Stimulated activated CD8-positive, alpha-beta memory T cell treated with anti-CD3 and anti-CD28 coated beads, Interleukin-7, amount 100 ng/mL, for 24 hours (primary cell): ENCODE measurements at places on chromosomes 1 and 21.

DNA sequence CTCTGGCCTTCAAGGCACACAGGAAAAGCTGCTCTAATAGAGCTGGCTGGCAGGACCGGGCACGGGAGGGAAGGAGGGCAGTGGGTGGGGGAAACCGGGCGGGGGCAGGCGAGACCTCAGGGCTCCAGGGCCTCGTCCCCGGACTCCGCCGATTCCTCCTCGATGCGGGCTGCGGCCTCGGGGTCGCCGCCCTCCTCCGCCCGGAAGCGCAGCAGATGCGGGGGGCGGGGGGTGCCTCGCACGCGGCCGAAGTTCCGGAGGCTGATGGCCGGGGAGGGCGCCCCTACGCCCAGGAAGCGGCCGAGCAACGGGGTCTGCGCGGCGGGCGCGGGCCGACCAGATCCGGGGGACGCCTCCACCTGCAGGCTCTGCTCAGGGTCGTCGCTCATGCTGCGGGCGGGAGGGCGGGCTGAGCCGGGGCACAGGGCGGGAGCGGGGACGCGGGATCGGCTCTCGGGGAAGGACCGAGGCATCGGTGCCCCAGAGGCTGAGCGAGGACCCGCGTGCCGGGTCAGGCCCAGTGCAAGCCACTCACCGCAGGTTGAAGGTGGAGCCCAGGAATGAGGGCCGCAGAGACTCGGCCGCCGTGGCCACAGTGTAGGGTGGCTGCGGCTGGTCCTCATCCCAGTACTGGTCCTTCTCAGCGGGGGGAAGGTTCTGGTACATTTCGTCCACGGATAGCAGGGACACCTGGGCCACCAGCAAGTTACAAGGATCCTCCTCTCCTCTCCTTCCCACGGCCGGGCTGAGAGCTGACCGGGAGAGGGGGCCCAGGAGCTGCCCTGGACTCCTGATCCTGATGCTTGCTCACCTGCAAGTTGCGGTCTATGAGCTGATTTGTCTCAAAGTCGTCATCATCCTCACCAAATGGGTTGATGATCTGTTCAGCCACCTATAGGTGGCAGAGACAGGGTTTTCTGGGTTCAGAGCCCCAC lies 3.6 kb downstream of the BEST4 start:
- DNase-seq: no peak

- no peak for DNase-seq
Observed at GRCh38 chr1:94329986-94330385, 88.2 kb upstream of the ABCD3 start.

DNA sequence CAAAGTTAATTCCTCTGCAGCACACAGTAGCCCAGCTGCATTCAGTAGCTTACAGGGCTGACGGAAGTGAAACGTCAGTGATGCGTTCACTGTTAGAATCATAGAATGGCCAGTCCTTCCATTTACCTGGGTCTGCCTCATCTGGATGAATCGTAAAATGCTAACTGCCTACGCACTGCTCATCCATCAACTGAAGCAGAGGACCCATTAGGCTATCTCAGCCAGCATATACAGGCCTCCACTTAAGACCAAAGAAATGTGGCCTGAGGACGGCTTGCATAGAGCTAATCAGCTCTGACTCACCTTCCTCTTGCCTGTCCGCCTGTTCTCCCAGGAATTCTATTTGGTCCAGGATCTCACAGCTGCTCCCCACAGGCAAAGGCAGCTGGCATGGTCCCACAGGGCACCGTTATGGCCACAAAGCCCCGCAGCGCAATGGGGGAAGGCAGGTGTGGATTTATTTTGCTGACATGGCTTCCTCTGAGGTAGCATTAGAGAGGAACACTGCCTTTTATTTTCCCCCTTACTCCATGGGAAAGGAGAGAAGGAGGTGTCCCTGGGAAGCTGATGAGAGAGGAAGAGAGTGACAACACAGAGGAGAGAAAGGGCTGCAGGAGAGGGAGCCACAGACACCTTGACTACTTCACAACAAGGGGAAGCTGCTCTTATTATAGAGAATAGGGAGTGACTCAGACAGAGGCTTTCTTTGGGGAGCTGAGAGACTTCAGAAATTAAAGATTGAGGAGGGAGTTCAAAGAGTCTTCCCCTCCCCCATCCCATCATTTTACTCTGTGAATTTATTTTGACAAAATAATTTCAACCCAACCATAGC lies 177.6 kb downstream of the HHIPL2 start:
- DNase-seq: no peak

DNA sequence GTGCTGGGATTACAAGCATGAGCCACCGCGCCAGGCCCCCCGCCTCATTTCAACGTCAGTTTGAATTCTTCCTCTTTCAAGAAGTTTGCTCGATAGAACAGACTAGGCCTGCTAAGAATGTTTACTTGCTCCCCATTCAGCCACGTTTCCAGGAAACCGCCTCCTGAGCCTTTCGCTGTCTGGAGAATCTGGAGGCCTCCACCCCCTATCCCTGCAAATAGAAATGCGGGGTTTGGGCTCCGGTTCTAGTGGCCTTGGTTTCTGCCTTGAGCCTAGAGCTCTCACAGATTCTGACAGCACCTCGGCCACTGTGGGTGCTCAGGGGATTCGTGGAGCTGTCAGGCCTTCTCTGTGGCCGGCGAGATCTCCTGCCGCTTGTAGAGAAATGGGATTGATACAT lies 84.3 kb downstream of the UBIAD1 start:
- DNase-seq: no peak

- no peak for DNase-seq
Observed at GRCh38 chr1:208544794-208545193, 300.6 kb upstream of the PLXNA2 start.

DNA sequence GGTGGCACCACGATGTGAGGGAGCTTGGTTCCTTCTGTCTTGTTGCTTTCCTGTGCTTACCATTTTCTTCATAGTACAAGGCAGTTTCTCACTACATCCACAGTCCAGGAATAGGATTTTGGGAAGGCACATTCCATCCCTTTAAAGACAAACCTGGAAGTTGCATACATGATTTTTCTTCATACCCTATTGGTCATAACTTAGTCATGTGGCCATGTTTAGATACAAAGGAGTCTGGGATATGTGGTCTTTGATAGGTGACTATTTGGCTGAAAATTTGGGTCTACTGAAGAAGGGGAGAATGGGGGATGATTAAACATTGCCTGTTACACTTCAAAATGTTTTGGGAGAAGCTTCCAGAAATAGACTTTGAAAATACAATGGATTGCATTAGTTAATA lies 7.0 kb downstream of the DYRK1A start:
- DNase-seq: no peak

GRCh38 chr1:184646824-184647223 lies 107.8 kb downstream of the EDEM3 start:
- no peak for DNase-seq

GRCh38 chr1:91751275-91751674 lies 134.7 kb downstream of the TGFBR3 start:
- no peak for DNase-seq

DNA sequence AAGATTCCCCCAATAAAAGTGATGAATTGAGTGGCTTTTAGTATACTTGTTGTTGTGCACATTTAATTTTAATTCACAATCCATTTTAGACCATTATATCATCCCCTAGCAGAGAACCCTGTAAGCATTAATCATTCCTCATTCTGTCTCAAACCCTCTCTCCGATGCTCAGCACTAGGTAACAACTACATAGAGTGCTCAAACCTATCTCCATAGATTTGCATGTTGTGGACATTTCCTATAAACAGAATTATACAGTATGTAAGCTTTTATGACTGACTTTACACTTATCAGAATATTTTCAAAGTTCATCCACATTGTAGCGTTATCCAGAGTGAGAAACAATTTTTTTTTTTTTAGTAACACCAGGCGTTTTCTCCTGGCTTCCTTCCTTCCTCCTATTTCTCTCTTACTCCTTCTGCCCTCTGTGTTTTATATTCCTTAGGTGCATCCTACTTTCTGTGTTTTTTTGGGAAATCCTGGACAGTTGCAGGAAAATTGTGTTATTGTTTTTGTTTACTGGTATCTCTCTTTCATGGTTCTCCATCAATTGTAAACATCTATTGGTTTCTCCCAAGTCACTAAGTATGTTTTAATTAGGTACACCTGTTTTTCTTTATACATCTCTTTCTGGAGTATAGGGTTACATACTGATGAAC lies 1528.0 kb upstream of the TPTE start:
- no peak for DNase-seq

- no peak for DNase-seq
Observed at GRCh38 chr1:81155131-81155530, 645.6 kb upstream of the ADGRL2 start.

- DNase-seq: no peak
Observed at GRCh38 chr1:46533179-46533864, 18.1 kb downstream of the KNCN start.

- no peak for DNase-seq
Observed at GRCh38 chr1:82920418-82921248, 1078.3 kb downstream of the TTLL7 start.

GRCh38 chr1:93692983-93693591 lies 11.4 kb upstream of the BCAR3 start:
- DNase-seq: no peak

DNA sequence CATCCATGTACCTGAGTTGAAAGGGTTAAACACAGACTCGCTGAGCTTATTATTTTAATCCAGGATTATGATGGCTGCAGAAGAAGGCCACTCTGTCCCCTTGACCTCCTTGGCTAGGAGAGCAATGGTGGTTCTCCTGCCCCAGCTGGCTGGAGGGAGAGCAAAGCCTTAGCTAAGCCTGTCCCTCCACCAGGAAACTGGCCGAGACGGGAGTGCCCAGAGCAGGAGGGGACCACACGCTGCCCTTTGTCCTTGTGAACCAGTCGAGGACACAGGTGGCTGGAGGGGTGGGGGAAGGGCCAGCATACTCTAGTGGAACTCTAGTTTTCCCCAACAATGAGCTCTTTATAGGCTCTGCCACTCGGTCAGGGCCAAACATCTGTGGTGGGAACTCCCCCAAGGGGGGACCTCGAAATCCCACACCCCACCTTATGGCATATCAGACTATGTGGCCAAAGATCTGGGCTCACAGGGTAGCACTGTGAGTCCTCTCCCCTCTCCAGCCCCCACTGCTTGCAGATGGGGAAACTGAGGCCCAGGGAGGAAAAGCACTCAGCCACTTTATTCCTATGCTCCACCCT lies 12.9 kb downstream of the KIAA1614 start:
- DNase-seq: no peak

DNA sequence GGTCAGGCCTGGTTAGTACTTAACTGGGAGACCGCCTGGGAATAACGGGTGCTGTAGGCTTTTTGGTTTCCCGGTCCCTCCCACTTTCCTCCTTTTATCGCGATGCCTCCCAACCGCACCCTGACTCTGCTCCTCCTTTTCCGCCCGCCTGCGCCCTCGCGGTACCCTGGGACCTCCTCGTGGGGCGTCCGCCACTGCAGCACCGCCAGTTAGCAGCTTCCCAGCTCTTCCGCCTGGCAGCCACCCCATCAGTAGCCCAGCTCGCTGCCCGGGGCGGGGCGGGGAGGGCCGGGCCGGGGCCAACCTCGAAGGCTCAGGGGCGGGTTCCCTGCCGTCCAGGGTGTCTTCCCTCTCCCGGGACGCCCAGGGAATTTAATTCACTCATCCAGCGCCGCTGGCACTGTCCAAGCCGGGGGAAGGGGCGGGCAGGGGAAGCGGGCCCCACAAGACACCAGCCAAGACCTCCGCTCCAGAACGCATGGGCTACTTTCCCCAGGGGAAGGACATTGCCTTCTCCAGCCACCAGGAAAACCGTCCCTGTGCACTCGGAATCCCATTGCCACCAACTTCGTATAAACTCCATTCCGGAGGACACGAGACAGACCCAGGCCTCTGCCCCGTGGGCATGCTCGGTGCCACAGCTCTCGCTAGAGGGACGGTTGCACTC lies 2.0 kb upstream of the ZNF678 start:
- DNase-seq: no peak

GRCh38 chr1:82108843-82109242 lies 308.1 kb downstream of the ADGRL2 start:
- DNase-seq: no peak

DNA sequence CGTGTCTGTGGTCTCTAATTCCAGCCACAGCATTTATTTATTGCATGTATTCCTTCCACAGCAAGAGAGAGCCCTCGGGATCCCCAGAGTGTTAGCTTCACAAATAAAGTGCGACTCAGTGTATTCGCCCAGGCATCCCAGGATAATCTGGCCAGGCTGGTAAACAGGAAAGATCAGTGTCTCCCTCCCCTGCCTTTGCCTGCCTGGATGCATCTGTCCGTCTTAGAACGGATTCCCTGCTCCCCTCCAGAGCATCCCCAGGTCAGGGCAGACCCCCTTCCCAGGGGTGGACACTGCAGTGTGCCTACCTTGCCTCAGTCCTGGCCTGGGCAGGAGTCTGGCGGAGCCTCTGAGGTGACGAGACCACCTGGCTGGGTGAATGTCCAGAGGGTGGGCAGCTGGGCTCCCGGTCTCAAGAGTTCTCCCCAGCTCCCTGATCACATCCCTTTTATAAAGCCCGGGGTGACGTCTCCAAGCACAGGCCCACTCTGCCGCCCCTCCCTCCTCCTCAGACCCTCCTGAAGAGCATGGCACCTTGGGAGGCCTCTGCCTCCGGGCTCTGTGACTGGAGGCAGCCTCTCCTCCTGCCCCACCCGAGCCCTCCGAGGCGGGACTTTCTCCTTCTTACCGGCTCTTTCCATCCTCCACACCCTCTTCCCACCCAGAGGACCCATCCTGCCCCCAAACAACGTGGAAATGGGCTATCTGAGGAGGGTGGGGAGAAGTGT lies at the start of gene KISS1:
Gene KISS1 (minus strand): TSS at position 424 of the 728 bp plus-strand sequence. CDS start 3,615 bp downstream, outside the sequence.
- DNase-seq: no peak

- DNase-seq: no peak
Observed at GRCh38 chr1:237478842-237479241, 411.9 kb downstream of the ZP4 start.

GRCh38 chr1:24564695-24565094 lies 8.8 kb downstream of the NCMAP start:
- no peak for DNase-seq

DNA sequence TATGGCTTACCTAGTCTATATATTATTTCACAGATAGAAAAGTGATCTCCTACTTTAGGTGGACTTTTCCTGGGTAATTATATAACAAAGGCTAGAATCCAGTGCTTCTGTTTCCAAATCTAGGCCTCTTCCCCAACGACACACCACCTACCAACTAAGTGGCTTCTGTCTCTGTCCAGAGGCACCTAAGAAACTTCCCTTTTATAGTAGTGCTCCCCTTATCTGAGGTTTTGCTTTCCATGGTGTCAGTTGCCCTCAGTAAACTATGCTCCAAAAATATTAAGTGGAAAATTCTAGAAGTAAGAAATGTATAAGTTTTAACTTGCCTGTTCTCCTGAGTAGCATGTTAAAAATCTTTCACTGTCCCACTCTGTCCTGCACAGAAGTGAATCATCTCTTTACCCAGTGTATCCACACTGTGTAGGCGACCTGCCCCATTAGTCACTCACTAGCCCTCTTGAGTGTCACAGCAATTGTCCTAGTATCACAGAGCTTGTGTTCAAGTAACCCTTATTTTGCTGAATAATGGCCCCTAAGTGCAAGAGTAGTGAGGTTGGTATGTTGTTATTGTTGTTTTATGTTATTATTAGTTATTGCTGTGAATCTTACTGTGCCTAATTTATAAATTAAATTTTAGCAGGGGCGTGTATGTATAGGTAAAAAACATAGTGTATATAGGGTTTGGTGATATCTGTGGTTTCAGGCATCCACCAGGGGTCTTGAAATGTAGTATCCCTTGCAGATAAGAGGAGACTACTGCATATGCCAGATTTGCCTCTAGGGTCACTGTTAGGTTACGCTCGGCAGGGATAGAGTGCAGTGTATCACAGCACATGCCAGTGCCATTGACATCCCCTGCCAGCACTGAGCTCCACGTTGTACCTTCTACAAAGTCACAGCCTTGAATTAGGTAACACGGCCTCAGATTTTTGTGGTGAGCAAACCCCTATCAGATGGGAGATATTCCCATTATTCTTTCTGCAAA lies 14.7 kb upstream of the CD53 start:
- DNase-seq: no peak

- no peak for DNase-seq
Observed at GRCh38 chr1:84835169-84835568, 57.8 kb downstream of the LPAR3 start.
